ENCODE measurements at places on chromosomes 5 and 9.

DNA sequence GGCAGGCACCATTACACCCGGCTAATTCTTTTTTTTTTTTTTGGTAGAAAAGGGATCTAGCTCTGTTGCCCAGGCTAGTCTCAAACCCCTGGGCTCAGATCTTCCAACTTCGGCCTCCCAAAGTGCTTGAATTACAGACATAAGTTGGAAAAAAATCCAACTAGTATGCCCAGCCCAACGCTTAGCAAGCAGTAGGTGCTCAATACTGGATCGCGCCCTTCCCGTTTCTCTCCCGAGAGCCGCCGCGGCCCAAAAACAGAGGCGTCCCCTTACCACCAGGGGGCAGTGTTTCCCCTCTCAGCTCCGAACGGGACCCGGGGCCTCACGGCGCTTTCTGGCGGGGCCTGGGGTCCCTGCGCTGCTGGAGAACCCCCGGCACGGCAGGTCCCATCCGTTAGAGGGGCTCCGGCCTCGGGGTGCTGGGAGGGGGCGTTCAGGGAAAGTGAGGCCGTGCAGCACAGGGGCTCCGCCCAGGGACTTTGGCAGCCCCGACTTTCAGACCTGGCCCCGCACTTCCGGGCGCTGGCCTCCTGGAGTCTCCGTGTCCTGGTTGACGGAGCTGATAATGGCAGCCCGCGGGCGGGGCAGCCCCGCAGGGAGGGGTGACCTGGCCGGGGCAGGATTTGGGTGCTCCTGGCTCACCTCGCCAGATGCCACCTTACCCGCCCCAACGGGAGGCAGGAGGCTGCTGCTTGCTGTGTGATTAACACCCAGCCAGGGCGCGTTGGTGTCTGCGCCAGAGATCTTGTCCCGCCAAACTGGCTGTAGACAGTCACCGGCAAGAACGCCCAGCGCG, 15.2 kb downstream of the PTGES start:
- DNase-seq = peak; percentile 72

GRCh38 chr5:23012842-23013241, 159.7 kb upstream of the CDH12 start:
- DNase-seq = no peak

DNA sequence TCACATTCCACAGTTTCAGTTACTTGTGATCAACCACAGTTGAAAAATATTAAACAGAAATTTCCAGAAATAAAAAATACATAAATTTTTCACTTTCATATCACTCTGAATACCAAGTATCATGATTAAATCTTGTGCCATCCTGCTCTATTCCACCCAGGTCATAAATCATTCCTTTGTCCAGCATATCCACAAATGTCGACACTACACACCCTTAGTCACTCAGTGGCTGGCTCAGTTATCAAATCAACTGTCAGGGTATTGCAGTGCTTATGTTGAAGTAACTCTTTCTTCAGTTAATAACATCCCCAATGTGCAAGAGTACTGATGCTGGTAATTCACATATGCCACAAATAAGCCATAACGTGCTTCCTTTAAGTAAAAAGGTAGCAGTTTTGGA, 115.7 kb downstream of the FBXL17 start:
- peak; percentile 10 for DNase-seq

DNA sequence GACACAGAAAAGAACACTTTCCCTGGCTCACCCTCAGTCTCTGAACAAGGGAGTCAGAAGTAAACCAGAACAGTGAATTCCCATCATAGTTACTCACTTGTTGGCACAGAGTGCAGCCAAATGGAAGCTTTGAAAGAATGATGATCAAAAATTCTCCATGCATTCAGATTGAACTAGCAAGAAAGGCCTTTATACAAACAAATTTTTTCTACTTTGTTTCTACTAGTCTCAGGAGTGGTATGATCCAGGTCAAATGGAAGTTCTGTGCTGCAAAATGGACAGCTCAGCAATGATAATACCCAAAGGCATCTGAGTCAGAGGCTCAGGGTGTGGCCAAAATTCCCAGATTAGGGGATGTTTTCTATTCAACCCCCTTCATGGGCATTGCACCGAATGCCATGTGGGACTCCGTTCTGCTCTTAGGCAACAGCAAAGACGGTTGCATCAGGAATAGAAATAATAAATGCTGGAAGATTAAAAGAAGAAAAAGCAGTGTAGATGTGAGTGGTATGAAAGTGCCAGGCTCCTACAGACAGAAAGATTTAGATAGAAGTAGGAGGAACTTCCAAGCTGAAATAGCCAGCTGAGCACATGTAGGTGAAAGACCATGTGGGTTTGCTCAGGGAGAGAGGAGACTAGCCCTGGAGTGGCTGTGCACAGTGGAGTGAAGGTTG, 24.0 kb upstream of the ASPN start:
- peak; percentile 96 for DNase-seq

DNA sequence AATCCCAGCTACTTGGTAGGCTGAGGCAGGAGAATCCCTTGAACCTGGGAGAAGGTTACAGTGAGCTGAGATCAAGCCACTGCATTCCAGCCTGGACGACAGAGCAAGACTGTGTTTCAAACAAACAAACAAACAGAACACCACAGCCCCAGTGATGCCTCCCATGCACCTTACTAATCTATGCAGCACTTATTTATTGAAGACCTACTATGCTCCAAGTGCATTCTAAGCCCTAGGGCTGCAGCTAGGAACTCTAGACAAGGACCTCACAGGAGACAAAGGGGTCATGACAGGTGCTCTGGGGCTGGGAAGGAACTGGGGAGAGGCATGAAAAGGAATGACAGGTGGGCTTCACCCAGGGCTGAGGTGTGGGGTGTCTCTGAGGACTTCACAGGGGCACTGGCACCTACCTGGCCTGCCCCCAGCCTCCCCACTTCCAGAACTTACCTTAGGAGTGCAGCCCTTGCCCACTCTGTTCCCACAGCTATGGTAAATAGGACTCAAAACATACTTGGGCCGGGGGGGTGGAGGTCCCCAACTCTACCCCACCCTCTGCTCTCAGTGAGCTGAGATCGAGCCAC, 69.4 kb downstream of the C9orf50 start:
- no peak for DNase-seq

- DNase-seq = no peak
These were observed 315.1 kb downstream of the CCDC171 start for GRCh38 chr9:15867988-15868387.

DNA sequence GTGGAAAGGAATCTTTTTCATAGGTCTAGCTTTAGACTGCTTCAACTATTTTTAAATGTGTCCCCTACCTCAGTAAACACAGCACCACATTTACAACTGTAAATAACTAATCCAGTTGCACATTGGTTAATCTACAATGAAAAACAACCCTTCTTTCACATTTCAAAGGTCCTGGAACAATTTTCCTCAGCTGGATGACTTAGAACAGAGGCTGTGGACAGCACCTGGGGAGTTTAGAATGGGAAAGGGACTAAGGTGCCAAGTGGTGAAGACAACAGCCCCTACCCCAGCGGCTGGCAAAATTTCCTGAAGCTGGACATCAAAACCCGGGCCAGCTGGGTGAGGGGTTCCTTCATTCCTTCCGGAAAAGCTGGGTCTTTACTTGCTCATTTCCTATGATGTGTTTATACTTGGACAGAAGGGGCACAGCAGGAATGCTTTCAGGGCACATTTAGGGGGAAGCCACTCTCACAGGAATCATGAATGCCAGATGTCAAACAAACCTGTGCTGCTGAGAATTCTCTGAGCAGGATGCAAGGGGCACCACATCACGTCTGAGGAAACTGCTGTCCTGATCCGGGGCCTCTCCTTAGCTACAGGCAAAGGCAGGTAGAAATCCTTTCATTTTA, 158.3 kb downstream of the NR2F1-AS1 start:
- DNase-seq = no peak

DNA sequence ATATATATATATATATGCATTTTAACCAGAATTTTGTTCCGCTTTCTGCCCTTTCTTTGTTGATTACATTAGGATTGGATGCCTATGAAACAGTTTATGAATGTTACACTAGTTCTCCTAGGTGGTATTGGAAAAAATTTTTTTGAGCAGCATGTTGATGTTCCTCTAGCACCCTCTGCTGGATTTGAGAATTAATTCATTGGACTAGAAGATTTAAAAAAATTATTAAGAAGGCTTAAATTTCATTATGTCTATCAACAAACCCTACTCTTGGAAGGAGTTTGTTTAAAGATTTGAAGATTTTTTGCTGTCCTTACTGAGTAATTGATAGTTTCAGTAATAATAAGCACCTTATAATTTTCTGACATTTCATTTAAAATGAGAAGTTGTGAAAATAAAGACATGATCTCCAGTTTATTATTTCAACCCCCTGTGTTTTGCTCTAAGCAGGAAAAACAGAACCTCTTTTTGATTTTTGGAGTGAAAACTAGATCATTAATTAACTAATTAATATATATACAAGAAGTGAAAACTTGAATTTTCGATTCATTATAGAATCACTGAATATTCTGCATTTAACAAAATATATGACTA, 89.6 kb downstream of the CCDC171 start:
- peak; percentile 40 for DNase-seq

- DNase-seq = no peak
These were observed 95.3 kb downstream of the PTTG1 start for GRCh38 chr5:160516696-160517530.

- peak; percentile 45 for DNase-seq
These were observed 123.6 kb downstream of the INVS start for GRCh38 chr9:100222674-100223073.

DNA sequence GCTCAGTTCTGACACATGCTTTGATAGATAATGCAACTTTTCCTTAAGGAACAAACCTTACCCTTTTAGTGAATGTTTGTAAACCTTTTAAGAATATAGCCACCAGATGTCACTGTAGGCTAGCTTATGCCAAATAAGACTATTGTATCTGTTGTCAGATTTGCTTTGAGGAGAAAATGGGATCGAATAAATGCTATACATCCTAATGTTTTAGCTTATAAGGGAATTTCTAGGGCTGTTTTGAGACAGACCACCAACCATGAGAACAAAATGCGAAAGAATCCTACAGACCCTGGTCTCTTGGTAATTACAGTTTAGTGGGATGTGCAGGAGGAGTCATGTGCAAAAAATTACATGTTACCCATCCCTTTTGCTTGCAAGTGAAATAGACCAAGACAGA, 127.6 kb upstream of the NMUR2 start:
- DNase-seq = peak; percentile 62

- DNase-seq = no peak
These were observed 86.7 kb upstream of the STARD4 start for GRCh38 chr5:111598996-111599395.

DNA sequence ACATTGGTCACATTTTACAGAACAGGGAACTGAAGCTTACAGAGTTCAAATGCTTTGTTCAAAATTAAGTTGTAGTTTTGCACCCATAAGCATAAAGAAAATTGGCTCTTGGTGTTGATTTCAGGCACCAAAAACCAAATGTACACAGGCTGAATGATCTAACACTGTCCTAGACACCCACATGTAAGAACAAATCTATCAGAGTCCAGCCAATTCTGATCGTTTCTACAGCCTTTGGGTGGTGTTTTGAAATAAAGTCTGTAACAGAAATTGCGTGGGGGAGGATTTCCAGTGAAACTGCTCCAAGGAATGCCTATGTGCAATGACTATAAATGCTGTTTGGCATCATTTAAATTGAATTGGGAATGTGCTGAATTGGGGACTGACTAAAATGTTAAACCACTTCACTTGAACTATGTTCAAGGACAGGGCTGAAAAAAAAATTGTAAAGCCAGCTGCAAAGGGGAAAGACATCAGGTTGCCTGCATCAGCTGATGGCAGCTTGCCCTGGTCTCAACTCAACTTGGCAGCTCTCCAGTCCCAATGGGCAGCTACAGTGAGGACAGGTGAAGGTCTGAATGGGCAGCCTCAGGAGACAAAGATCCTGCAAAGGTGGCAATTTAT, 92.2 kb upstream of the TRPC7 start:
- DNase-seq = no peak

- peak; percentile 48 for DNase-seq
These were observed 135.5 kb downstream of the PRR16 start for GRCh38 chr5:120599576-120599975.

- DNase-seq = no peak
These were observed 93.0 kb upstream of the CCL21 start for GRCh38 chr9:34802916-34803315.

- DNase-seq = peak; percentile 66
These were observed 52.7 kb downstream of the PRR16 start for GRCh38 chr5:120516805-120517204.

- DNase-seq = no peak
These were observed 4.8 kb downstream of the NAIF1 start for GRCh38 chr9:128062279-128062678.

DNA sequence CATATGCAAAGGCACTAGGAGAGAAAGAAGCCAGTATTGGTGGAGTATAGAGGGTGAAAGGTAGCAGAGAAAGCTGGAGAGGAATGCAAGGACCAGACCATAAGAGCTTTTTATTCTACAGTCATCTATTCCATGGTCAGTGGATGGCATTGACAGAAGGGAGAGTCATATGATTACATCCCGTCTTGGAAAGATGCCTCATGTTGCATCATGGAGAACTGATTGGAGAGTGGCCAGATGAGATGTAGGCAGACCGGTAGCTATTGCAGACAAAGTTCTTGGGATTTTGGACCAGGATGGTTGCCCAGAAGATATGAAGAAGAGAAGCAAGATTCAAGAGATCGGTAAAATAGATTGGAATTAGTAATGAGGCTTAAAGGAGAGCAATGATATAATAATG, 260.7 kb downstream of the CHSY3 start:
- DNase-seq = peak; percentile 19

DNA sequence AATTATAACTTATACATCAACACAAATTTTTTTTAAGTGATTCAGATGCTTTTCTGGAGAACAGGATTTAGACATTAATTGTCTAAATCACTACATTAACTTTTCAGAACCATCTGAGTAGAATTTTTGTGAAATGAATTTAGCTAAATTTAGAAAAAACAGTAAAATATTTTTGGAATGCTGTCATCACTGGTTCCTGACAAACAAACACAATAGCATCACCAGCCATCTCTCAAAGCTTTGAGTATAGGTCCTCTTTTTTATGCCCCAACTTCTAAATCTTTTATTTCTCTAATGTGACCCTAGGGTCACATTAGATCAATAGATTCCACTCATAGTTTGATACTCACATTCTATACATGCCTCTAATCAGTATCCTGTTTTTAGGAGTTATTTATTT, 104.6 kb downstream of the PRR16 start:
- peak; percentile 39 for DNase-seq

- DNase-seq = no peak
These were observed 106.1 kb upstream of the PHYKPL start for GRCh38 chr5:178338750-178339144.

- no peak for DNase-seq
These were observed at the start of gene OCLN for GRCh38 chr5:69492391-69492922. TSS of gene OCLN (plus strand) at chr5:69492790. CDS start at chr5:69504245, 11,455 bp downstream.

DNA sequence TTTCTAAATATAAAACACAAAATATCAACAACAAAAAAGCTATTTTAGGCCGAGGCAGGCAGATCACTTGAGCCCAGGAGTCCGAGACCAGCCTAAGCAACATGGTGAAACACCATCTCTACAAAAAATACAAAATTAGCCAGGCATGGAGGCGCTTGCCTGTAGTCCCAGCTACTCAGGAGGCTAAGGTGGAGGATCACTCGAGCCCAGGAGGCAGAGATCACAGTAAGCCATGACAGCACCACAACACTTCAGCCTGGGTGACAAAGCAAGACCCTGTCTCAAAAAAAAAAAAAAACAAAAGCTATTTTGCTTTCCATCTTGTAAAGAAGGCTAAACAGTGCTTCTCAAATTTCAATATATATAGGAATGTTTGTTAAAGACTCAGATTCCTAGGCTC, 11.3 kb downstream of the C5orf15 start:
- no peak for DNase-seq
